NB4 (cell line): ENCODE measurements at places on chromosomes 5 and 9.
A peak's percentile ranks its signal among the peaks of the same experiment; 100 is the strongest.

DNA sequence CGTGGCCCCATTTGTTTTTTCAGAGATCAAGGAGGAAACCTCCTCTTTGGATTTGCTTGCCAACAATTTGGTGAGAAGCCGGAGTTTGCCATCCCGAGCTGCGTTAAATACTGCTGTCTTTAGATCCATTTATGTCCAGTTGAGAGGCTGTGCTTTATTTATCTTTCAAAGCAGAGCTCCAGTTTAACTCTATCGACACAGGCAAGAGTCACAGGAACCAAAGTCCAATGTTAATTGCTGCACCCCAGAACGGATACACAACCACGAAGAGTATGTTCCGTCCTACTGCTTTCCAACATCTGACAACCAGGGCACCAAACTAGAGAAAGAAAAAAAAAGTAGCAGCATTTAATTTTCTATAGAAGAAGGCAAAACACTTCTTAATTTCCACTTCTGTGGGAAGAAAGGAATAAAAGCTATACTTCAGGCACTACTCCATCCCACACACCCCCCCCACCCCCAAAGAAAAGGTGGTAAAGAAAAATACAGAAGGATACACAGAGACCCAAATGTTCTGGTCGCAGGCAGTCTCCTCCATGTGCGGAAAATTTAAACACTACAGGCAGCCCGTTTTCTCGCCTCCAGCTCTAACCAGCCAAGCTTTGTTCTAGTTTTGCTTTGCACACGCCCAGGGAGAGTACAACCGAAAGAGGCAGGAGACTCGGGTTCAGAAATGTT, 1.1 kb downstream of the FEM1C start:
- DNase-seq: no peak

DNA sequence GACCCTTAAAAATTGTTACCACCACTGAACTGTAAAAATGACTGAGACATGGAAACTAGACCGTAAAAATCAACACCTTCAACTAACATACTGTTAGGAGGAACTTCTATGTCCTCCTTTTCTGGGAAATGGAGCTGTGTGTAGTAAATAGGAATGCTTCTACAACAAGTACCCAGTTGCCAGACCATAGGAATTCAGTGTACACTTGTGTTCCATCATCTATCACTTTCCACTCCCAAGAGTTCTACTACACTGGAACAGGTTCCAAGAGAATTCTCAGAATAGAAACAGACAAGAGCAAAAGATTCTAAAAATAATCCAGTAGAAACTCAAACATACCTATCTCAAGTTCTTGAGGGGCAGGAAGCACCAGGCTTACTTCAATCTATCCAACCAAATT, 23.6 kb downstream of the UBAP2 start:
- DNase-seq: no peak

GRCh38 chr5:174313615-174314014, 268.1 kb downstream of the NSG2 start:
- no peak for DNase-seq

DNA sequence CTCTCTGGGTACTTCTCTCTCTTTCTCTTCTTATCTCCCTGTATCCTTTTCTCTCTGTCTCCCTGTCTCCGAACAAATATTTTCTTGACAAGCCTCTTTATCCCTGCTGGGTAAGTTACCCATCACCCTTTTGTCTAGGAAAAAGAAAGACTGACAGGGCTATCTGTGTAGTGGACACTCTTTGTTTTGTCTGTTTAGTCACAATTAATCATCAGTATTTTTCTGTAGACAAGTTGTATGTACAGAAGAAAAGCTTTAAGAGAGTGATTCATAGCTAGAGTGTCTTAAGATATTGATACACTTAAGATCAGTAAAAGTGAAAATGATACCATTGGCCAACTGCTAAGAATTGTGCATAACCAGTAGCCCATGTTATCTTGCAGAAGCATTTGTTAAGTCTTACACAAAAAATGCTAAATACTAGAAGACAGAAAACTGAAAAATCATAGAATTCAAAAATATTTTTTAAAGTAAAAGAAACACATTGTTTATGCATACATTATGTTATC, 1043.8 kb upstream of the EDIL3 start:
- no peak for DNase-seq

GRCh38 chr9:81183761-81184160, 505.6 kb downstream of the TLE1 start:
- no peak for DNase-seq

DNA sequence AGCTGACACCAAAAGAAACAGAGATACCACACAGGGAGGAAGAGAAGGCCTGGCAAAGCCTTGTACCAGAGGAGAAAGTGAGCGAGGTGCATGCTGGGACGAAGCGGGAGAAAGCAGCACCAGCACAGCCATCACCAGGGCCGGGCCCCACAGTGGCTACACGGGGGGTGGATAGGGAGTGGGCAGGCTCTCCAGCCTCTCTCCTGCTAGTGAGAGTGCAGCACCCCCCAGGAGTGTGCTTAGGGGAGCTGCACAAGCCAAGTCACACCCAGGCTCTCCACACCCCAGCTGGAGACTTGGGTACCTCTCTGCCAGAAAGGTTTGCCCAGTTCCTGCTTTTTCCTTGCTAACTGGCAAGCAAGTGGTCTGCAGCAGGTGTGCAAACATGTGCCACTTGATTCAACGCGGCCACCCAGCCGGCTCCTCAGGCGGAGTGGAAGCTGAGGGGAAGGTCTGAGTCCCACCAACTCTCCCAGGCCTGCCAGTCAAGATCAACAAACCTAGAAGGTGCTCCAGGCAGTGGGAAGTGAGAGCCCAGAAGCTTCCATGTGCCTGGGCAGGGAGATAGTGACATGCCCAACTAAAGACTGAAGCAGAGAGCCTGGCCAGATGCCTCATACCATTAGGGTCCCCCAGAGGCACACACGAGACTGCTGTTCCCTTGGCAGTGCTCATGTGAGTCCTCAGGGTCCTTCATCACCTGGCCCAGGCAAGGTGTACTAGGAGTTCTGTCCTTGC, 39.9 kb downstream of the BICD2 start:
- no peak for DNase-seq

GRCh38 chr9:95004411-95005277, 278.1 kb downstream of the AOPEP start:
- DNase-seq: peak; percentile 31

GRCh38 chr5:127026166-127026565, 4.2 kb downstream of the MARCHF3 start:
- no peak for DNase-seq

- DNase-seq: no peak
Observed at GRCh38 chr5:120479066-120479465, 15.0 kb downstream of the PRR16 start.

- no peak for DNase-seq
Observed at GRCh38 chr5:140084541-140084940, 29.4 kb upstream of the PURA start.

GRCh38 chr5:150554857-150555256, 46.9 kb downstream of the NDST1 start:
- DNase-seq: no peak

DNA sequence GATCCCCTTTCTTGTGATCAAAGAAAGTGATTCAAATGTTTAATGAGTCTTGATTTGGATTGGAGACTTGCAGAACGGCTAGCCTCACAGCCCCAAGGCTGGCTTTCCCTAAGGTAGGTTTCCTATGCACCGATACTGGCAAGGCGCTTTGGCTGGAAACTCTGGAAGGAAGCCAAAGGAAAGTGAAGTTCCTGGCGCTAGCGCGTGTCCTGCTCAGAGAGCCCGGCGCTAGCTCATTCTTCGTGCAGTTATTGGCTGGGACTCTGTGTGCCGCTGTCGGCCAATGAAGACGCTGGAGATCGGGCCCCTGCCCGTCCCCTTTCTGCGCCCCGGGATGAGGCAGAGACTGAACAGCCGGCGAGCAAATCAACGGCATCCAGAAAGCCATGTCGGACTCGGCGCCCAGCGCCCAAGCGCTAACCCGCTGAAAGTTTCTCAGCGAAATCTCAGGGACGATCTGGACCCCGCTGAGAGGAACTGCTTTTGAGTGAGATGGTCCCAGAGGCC, at the start of gene PCDHGC3:
Gene PCDHGC3 (plus strand): TSS at position 342 of the 507 bp plus-strand sequence. CDS start 151 bp downstream, at position 493.
- peak; percentile 89 for DNase-seq

DNA sequence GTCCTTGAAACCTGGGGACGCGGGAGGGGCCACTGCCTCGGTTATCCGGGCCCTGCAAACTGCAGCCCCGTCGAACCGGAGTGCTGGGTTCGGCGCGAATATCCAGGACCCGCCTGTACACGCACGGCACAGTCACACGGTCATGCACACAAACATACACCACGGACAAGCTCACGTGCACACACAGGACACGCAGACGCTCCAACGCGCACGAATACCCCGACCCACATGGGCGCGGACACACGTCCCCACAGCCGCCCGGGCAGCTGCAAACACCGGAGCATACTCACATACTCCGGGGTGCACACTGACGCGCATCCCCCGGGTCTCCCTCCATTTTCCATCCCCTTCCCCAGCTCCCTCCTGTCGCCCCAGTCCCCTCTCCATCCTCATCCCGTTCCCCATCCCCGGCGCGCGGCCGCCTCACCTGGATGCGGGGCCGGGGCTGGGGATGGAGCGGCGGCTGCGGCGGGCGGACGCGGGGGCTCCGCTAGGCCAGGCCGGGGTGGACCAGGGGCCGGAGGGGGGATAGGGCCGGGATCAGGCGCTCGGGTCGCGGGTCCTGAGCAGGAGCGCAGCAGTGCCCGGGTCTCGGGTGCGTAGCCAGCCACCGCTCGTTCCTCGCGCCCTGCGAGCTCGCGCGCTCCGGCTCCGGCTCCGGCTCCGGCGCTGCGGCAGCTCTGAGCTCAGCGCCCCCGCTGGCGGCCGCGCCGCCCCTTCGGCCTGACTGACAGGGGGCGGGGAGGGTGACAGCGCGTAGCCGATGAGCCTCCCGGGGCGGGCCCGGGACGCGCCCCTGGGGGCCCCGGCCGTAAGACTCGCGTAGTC, at the start of the genes EIF4E1B and SNCB:
Gene EIF4E1B (plus strand): TSS at position 823 of the 828 bp plus-strand sequence. CDS start 12,113 bp downstream, outside the sequence.
Gene SNCB (minus strand): TSS at position 682 of the 828 bp plus-strand sequence. CDS start 880 bp downstream, outside the sequence.
- no peak for DNase-seq

- no peak for DNase-seq
Observed at GRCh38 chr5:57770039-57770438, 287.4 kb upstream of the ACTBL2 start.

- peak; percentile 81 for DNase-seq
Observed at GRCh38 chr5:93596676-93597490, 13.9 kb downstream of the NR2F1 start.

DNA sequence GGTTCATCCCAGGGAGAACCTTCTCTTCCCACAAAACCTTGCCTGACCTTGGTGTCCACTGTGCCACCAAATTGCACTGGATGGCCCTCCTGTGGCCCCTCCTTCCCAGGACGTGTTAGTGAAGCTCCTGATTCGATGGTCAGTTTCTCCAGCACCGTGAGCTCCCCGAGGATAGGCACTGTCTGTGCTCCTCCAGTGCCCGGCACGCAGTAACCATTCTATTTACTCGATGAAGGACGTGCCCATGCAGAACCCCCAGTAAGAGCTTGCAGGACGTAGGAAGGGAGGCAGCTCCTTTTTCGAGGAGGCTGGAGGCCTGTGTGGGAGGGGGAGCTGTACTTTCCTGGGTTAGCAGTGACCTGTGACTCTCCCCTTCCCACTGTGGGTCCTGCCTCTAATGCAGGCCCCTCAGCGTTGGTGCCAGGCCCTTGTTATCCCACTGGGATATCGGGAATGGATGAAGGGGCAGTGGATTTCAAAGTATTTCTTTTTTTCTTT, 39.6 kb downstream of the HABP4 start:
- no peak for DNase-seq

DNA sequence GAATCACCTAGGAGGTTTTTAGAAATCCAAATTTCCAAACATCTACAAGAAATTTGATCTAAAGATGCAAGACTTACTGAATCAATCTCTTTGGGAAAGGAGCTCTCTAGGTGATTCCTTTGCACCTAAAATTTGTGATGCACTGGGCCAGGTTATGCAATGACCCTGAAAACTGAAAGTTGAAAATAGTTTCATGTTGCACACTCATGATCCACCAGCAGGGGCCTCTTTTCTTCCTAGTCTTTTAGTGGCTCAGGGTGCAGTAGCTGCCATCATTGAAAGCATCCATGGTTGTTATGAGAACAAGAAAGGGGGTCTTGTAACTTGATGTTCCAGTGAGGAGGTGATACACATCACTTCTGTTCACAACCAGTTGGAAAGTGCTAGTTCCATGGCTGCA, 486.8 kb downstream of the PSAT1 start:
- peak; percentile 2 for DNase-seq

GRCh38 chr9:3495855-3496254, 29.9 kb downstream of the RFX3 start:
- DNase-seq: no peak

GRCh38 chr9:92170848-92171247, 55.6 kb upstream of the SPTLC1 start:
- DNase-seq: no peak

GRCh38 chr9:122302237-122303093, 37.8 kb downstream of the MRRF start:
- no peak for DNase-seq

GRCh38 chr9:104142799-104143549, 48.9 kb downstream of the SMC2 start:
- no peak for DNase-seq

- DNase-seq: no peak
Observed at GRCh38 chr9:130898552-130898852, 1.9 kb upstream of the QRFP start.

GRCh38 chr5:179936976-179937681, 29.4 kb upstream of the TBC1D9B start:
- no peak for DNase-seq

GRCh38 chr5:158658446-158659230, 441.1 kb downstream of the EBF1 start:
- no peak for DNase-seq

GRCh38 chr9:77017505-77017894, 2.0 kb upstream of the FOXB2 start:
- no peak for DNase-seq

- no peak for DNase-seq
Observed at GRCh38 chr9:101859620-101860019, 121.2 kb upstream of the GRIN3A start.

DNA sequence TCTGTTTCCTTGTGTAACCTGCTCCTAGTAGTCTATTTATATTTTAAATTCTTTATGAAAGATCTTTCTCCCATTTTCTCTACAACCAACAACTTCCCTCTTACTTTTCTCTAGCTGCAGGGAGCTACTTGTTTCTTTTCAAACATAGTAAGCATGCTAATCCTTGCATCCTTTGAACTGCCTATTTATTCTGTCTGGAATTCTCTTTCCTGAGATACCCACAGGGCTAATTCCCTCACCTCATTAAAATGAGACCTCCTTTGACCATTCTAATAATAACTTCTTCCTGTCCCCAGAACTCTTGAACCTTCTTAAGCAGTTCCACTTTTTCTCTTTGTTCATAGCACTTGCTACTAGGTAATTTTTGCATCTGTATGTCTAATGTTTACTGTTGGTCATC, 620.6 kb upstream of the CDH18 start:
- no peak for DNase-seq

DNA sequence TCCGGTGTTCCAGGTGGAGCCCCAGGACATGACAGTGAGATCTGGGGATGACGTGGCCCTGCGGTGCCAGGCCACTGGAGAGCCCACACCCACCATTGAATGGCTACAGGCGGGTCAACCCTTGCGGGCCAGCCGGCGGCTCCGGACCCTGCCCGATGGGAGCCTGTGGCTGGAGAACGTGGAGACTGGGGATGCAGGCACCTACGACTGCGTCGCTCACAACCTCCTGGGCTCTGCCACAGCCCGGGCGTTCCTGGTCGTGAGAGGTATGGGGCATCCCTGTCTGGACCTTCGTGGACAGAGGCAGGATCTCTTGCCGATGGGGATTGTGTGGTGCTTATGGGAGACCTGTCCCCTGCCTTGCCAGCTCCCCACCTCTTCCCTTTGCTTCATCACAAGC, 26.0 kb upstream of the ASS1 start:
- no peak for DNase-seq

- DNase-seq: no peak
Observed at GRCh38 chr9:133633681-133634080, 2.5 kb upstream of the DBH start.

GRCh38 chr5:137200906-137201700, 298.0 kb downstream of the SPOCK1 start:
- DNase-seq: no peak
